ENCODE measurements at places on chromosomes 11 and 22.

DNA sequence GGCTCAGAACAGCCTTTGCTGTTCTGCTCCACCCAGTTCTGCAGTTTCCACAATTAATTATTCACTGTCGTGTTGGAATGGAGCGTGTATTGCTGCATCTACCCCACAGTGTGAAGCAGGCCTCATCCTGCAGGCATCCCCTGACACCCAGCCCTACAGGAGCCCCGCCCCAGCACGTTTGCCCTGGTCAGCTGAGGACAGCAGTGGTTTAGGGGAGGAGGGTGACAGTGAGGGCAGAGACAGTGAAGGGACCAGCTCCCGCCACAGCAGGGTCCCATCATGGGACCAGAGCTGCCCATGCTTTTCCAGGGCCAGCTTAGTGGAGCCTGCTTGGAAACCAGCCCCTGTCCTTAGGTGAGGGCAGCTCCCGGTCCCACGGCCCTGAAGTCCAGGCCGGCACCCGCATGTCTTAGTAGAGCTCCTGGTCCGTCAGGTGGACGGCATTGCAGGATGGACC is 273.0 kb downstream of the TBC1D22A start:
- peak; percentile 33 for DNase-seq

DNA sequence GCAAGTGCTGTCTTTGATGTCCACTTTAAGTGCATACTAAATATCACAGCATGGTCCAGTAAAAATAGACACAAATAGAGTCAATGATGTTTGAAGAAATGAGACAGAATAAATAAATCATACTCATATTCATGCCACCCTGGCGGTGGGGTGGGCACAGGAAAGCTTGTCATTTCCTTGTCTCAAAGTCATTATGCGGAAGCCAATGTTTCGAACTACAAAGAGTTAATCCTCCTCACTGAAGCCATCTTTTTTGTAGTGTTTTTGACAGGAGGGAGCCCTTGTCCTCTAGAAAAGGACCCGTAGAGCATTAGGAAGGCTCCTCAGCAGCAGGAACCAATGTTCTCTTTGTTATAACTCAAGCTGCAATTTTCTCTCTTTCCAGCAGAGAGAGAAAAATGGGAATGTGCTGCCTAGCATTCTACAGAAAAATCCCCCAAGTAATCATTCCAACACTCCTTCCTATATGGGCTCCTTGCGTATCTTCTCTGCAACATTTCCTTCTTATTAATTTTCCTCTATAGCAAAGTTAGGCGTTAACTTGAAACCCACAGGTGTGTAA is 30.6 kb downstream of the SC5D start:
- DNase-seq, result no peak

- no peak for DNase-seq
These were observed 43.9 kb upstream of the ANGPTL5 start for GRCh38 chr11:101960231-101960630.

GRCh38 chr22:37566903-37567798 is 6.9 kb downstream of the CDC42EP1 start:
- peak; percentile 90 for DNase-seq

Data from Right ventricle myocardium superior (tissue), 1 donor.